Skeletal muscle cell (primary cell): ENCODE measurements at places on chromosomes 3 and 15.
A peak's percentile ranks its signal among the peaks of the same experiment; 100 is the strongest.

- DNase-seq: no peak
These were observed 41.3 kb downstream of the CDAN1 start for GRCh38 chr15:42695527-42696071.

DNA sequence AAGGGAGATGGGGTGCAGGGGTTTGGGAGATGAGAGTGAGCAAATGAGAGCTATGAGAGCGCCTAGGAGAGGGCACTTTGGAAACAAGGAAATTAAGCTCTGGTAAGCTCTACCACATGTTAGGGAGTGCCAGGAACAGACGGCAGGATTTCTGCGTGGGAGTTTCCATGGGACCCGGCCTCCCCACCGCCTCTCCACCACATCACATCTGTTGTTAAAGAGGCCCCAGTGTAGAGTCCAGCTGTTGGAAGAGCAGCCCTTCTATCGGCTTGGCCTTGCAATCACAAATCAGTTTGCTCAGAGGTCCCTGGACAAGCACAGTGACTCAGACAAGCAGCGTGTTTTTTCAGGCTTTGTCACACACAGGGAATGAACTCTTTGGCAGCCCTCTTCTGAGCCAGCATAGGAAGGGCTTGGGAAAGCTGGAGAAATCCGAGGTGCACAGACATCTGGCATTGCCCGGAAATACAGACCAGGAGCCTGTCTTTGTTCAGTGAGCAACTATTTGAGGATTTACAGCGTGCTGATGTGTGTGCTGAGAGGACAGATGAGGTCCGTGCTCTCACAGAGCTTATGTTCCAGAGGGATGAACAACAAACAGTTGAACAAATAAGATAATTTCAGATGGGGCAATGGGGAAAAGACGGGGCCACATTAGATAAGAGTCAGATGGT lies 370.6 kb upstream of the PROK2 start:
- peak; percentile 100 for DNase-seq

DNA sequence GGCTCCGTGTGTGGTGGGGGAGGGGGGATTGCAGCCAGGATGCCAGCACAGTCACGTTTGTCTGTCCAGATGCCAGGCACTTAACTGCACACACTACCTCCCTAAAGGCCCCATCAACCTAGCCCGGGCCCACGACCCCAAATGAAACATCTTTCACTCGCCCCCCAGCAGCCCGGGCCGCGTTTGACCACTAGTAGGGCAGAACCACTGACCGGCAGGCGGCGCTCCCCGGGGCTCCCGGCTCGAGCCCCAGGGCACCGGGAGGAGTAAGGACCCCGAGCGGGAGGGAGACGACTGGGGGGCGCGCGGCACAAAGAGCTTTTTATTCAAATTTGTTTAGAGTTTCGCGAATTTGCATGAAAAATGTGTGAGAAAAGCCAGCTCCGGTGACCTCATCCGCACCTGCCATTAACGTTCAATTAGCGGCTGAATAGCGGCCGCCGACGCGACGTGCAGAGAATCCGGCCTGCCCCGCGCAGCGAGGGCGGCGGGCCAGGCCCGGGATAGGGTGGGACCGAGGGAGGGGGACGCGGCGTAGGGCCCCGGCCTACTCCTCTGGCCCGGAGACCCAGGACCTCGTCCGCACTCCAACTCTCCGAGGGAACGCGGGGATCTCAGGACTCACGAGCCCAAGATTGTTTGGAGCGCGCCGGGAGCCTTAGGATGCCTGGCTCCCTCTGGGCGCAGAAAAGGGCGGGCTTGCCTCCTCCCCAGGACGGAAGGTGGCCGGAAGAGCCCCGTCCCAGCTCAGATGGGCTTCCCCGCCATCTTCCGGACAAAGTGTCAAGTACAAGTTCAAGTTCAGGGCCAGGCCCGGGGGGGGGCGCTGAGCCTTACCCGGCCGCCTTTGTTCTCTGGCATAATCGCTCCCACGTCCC lies 64.9 kb upstream of the POLG start:
- no peak for DNase-seq

- no peak for DNase-seq
These were observed 3.5 kb downstream of the FAM174B start for GRCh38 chr15:92651877-92652575.

- DNase-seq: no peak
These were observed 19.8 kb upstream of the PFN2 start for GRCh38 chr3:149990423-149990948.

DNA sequence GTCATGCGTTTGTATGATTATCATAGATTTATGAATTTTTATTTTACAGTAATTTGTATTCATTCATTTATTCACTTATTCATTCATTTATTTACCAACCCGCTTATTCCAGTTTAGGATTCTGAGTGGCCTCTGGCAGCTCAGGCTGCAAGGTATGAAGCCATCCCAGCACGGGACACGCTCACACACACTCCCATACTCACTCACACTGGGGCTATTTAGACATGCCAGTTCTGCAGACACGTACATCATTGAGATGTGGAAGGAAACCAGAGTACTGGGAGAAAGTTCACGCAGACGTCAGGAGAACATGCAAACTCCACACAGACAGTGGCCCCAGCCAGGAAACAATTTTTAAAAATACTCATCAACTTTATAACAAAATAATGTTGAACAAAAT lies 5.1 kb downstream of the CDIN1 start:
- DNase-seq: no peak

DNA sequence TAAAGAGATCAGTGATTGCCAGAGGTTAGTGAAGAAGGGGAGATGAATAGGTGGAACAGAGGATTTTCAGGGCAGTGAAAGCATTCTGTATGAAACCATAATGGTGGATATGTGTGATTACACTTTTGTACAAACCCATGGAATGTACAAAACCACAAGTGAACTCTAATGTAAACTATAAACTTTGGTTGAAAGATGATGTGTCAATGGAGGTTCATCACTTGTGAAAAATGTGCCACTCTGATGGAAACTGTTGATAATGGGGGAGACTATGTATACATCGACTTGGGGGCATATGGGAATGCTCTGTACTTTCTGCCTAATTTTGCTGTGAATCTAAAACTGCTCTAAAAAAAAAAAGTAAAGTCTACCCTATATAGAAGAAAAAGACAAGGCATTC lies 68.7 kb upstream of the ARHGEF3 start:
- DNase-seq: no peak

- DNase-seq: no peak
These were observed 1173.1 kb downstream of the NSUN3 start for GRCh38 chr3:95235916-95236315.

DNA sequence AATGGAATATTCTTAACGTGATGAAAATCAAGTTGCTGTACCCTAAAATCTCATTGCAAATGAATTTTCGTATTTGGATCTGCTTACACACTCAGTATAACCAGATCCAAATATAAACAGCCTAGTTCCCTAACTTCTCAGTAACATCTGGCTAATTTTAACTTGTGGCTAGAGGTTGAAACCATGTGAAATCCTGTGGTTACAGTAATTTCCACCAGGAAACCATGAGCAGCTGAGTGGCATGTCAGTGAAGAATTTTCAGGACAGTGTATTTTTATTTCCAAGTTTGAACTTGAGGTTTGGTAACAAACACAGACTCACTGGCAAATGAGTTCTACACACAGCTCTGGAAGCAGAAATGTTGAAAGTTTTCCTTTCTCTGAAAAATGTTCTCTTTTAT lies 754.1 kb downstream of the NR2F2 start:
- DNase-seq: no peak

GRCh38 chr3:9675736-9676290 lies 26.5 kb downstream of the MTMR14 start:
- no peak for DNase-seq

DNA sequence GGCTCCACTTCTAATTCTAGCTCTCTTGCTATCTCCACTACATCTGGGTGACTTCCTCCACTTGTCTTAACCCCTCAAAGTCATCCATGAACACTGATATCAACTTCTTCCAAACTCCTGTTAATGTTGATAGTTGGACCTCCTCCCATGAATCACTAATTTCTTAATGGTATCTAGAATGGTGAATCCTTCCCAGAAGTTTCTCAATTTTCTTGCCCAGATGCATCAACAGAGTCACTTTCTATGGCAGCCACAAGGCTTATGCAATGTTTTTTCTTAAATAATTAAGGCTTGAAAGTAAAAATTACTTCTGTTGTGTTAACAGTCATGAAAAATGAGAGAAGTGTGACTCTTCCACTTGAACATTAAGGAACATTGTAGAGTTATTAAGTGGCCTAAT lies 164.3 kb downstream of the PCCB start:
- no peak for DNase-seq
